Right ventricle myocardium inferior (tissue), 1 donor: ENCODE measurements at places on chromosomes 3 and 15. TPM values are rescaled to one million over a fixed set of nuclear protein-coding genes. Genes with fewer than 3 reads are reported as not detected.

The STRA6 gene
- total RNA-seq = not detected

The TMEM158 gene
- total RNA-seq = 0.60 TPM

The CD200R1 gene
- 1.0 TPM for total RNA-seq

The TMIE gene
- total RNA-seq = 0.89 TPM

The CD47 gene
- total RNA-seq = 44.2 TPM

The ARPP21 gene
- total RNA-seq = not detected

DNA sequence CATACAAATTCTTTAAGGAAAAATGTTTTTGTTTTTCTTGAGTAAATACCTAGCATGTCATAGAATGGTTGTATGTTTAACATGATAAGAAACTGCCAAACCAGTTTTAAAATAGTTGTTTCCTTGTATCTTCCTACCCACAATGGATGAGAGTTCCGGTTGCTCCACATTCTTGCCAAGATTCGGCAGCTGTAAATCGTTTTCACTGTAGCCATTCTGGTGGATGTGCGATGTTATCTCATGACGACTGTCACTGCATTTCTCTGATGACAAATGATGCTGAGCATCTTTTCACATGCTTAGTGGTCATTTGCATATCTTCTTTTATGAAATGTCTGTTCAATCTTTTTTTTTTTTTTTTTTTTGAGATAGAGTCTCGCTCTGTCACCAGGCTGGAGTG is 36.6 kb upstream of the SH3GL3 start:
- no peak for DNase-seq

GRCh38 chr3:135382621-135383020 is 582.9 kb upstream of the PPP2R3A start:
- no peak for DNase-seq

- no peak for DNase-seq
These were observed 80.9 kb downstream of the PRICKLE2 start for GRCh38 chr3:64144241-64144900.

GRCh38 chr3:49132073-49132436 is 795 bp downstream of the LAMB2 start:
- DNase-seq = no peak

DNA sequence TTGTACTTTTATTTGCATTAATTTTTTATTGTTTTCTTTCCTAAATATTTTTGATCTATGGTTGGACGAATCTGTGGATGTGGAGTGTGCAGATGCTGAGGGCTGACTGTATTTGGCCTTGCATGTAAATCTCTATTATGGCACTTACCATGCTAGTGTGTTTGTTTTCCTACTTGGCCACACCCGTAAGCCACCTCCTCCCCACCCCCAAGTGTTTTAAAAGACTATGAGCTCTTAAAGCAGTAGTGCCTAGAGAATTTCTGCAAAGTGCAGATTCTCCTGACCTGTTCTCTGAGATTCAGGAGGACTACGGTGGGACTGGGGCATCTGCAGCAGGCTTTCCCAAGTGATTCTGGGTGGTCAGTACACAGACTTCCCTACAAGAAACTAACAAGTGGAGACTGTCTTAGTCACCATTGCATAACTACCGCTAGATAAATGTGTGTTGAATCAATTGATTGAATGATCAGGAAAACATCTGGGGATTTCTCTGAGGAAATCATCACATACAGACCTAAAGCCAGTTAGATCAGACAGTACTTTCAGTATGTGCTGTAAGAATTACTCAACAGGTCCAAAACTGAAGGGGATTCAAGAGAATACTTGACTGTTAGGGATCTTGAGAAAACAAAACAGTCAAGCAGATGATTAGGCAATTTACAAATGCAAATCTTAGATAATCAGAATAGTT is 6.2 kb upstream of the TIPARP start:
- no peak for DNase-seq

DNA sequence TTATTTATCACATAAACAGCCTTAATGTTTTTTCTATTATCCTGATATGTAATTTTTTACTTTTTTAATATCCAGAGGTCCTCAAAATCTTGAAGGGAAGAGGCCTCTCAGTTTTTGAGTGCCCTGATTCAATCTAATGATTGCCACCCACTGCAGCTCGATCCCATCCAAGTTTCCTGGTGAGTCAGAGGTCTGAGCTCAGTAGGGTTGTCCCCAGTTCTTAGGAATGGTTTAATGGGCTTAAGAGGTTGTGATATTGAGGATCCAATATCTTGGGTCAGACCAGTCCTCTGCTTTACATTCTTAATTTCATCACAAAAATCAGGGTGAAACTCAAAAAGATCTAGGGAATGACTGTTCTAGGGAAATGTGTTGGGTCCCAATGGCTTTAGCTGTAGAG is 238.5 kb downstream of the NSUN3 start:
- no peak for DNase-seq

GRCh38 chr3:113552851-113553250 is 20.5 kb downstream of the SIDT1 start:
- no peak for DNase-seq
